ENCODE measurements at places on chromosomes 12 and 14.
A peak's percentile ranks its signal among the peaks of the same experiment; 100 is the strongest.

- no peak for DNase-seq
Measured at GRCh38 chr12:92943482-92944250, 14.6 kb upstream of the EEA1 start.

DNA sequence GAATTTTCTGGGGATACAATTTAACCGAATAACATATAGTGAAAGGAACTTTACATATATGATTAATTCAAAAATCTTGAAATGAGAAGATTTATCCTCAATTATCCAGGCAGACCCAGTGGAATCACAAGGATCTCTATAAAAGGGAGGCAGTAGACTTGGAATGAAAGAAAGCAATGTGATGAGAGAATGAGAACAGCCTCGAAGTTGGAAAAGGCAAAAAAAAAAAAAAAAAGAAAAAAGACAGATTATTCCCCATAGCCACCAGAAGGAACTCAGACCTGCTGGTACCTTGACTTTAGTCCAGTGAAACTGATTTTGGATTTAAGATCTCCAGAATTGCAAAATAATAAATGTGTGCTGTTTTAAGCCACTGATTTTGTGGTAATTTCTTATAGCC is 416.3 kb upstream of the OR4E1 start:
- no peak for DNase-seq

- no peak for DNase-seq
Measured at GRCh38 chr12:64407342-64408223, 3.4 kb downstream of the XPOT start.

GRCh38 chr12:67449591-67450052 is 180.5 kb downstream of the CAND1 start:
- DNase-seq, result no peak

DNA sequence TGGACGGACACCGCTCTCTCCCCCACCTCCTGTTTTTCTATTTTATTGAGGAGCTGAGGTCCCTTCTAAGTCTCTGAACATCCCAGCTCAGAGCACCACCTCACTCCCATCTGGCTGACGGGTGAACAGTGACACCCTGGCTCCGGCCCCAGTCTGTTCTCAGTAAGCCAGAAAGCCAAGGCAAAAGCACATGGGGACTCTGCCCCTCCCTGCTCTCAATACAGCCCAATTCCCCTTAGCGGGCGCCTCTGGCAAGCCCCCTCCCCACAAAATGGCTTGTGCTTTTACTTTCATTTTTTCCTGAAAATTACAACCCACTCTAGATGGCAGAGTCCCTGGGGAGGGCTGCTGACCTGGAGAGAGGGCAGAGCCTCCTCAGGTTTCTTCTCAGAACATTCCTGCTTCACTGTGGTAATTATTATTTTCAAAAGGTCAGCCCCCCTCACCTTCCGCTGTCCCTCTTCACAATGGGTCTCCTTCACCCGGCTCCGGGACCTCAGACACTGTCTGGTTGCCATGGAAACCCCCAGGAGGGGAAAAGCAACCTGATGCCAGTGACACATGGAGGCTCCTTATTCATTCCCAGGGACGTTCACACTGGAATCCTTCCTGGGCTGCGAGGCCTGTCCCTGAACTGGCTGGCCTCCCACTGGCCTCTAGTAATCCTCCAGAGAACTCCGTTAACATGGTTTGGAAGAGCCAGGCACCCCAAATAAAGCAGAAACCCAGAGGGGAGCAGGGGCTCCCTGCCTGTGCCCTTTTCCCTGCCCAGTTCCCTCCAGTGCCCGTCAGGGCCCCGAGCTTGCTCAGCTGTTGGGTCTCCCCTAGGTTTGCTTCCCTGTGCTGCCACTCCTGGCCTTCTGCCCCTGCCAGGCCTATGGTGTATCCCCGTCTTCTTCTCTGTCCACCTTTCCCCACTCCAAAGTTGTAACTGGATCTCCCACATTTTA is 15.9 kb downstream of the COL2A1 start:
- DNase-seq, result peak; percentile 31

DNA sequence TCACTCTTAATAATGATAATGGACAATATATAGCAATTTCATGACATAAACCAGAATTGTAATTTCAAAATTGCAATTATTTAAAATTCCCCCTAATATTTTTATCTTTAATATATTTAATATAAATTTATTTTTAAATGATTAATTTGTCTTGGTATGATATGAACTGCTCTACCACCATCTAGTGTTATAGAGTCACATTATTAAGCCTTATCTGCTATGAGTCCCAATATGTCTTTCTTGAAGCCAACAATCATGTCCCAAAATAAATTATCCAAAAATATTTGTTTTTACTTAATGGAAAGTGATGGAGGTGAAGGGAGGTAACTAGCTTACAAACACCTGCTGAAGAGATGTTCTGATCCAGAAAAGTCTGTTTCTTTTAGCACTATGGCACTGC is 151.4 kb downstream of the KCNC2 start:
- no peak for DNase-seq

DNA sequence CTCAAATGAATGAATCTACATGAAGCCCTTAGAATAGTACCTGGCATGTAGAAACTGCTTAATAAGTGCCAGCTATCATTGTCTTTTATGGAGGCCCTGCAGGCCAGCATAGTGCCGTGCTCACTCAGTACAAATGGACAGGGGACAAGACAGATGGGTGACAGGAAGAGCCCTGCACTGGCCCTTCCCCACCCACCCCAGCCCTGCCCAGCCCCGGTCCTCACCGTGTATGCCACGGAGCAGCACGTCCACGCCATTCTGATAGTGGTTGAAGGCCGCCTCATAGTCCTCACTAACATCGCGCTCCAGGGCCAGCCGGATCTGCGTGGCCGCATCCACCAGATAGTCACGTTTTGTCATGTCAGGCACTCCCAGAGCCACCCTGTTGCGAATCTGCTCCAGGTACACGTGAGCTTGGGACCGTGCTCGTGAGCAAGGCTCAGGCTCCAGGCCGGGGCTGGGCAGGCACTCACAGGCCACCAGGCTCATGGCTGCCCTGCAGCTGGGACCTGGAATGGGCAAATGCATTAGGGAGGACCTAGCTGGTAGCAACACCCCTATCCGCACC is 1.9 kb downstream of the RPS6KL1 start:
- no peak for DNase-seq

- DNase-seq, result no peak
Measured at GRCh38 chr14:39499514-39499913, 67.3 kb upstream of the FBXO33 start.

GRCh38 chr14:52068615-52069306 is at the start of gene NID2:
Gene NID2, minus strand, starts transcription at chr14:52069059. Its CDS starts 65 bp downstream, at chr14:52068994.
- no peak for DNase-seq

- no peak for DNase-seq
Measured at GRCh38 chr12:94327809-94328208, 131.9 kb downstream of the CEP83 start.

GRCh38 chr14:98578204-98578603 is 693.8 kb downstream of the BCL11B start:
- DNase-seq, result no peak

DNA sequence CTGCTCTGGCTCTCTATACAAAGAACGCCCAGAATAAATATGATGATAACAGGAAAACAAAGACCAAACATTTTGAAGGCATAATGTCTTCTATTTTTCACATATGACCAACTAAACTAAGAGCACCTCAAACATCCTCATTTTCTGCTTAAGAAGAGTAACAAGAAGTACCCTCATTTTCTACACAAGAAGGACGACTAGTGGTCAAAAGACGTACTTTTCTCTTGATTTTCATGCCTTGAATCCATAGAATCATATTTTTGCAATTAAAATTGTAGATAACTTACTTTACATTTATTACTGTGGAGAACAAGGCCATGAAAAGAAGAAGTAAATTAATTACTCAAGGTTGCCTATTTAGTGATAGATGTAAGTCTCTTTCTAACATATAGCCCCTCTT is 358.6 kb downstream of the DUSP6 start:
- peak; percentile 60 for DNase-seq

DNA sequence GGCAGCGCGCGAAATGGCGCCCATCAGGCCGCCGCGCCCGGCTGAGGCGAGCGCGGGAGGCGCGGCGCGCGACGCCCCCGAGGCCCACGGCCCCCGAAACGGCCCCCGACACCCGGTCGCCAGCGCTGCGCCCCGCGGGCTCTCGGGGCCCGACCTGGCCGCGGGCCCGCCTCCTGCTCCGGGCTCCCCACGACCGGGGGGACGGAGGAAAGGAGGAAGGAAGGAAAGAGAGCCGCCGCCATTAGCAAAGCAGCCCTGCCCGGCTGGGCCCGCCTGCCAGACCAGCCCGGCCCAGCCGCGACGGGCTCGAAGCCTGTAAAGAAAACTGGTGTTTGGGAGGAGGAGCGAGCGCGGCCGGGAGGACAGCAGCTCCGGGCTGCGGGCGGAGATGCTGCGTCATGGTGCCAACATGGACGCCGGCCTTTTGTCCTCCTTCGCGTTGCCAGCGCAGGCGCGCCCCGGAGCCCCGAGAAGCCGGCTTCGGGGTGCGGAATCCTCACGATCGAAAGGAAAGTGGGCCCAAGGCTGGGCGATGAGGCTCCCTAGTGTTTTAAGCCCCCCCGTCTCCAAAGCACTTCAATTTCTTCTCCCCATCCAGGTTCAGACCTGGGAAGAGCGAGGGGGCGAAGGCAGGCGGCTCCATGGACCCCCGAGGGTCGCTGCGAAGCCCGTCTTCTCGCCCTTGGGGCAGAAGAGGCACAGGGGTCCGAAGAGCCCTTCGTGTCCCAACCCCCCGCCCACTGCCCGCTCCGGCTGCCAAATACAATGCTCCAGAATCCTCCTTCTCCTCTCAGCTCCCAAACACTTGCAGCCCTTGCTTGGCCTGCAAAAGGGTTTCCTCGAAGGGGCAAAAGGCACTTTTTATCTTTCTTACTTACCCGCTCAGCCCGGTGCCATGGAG is 2.9 kb upstream of the SETD1B start:
- DNase-seq, result peak; percentile 66

GRCh38 chr12:132065609-132066344 is 78.3 kb downstream of the DDX51 start:
- DNase-seq, result no peak

Data from NCI-H2227 treated with DMSO at 0.1 percent for 48 hours (cell line).